Caco-2 (cell line): ENCODE measurements at places on chromosomes 3 and 15.

DNA sequence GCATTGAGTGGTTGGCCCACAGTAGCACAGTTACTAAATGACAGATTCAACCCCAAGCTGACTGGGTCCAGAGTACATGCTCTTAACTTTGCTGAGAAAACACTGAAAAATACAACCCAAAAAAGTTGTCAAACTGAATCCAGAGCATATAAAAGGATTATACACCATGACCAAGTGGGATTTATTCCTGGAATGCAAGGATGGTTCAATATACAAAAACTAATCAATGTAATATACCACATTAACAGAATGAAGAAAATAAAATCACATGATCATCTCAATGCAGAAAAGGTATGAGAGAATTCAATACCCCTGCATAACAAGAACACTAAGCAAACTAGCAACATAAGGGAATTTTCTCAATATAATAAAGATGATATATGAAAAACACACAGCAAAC, 98.5 kb downstream of the STAG1 start:
- no peak for DNase-seq

DNA sequence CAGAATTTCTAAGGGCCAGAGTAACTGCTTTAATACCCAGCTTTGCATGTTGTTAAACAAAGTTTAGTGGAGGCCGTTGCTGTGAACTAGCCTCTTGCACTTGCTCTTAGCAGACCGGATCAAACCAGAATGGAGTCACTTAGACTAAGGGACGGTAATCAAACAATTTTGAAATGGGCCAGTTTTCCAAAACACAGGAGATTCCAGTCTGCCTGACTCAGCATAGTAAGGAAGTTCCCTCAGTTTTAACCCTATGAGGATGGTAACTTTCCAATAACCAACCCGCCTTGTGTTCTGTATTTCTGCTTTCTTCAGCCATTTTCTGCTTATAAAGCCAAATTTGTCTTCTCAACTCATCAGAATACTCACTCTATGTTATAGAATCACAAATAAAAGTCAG, 77.2 kb upstream of the WDR72 start:
- DNase-seq, result no peak

- no peak for DNase-seq
Observed at GRCh38 chr3:107208100-107208499, 169.1 kb upstream of the CCDC54 start.

GRCh38 chr3:111989061-111989678, 9.6 kb upstream of the TAGLN3 start:
- no peak for DNase-seq

GRCh38 chr3:169348276-169348675, 315.2 kb downstream of the MECOM start:
- no peak for DNase-seq

GRCh38 chr3:123783050-123783689, 101.0 kb downstream of the MYLK start:
- no peak for DNase-seq

DNA sequence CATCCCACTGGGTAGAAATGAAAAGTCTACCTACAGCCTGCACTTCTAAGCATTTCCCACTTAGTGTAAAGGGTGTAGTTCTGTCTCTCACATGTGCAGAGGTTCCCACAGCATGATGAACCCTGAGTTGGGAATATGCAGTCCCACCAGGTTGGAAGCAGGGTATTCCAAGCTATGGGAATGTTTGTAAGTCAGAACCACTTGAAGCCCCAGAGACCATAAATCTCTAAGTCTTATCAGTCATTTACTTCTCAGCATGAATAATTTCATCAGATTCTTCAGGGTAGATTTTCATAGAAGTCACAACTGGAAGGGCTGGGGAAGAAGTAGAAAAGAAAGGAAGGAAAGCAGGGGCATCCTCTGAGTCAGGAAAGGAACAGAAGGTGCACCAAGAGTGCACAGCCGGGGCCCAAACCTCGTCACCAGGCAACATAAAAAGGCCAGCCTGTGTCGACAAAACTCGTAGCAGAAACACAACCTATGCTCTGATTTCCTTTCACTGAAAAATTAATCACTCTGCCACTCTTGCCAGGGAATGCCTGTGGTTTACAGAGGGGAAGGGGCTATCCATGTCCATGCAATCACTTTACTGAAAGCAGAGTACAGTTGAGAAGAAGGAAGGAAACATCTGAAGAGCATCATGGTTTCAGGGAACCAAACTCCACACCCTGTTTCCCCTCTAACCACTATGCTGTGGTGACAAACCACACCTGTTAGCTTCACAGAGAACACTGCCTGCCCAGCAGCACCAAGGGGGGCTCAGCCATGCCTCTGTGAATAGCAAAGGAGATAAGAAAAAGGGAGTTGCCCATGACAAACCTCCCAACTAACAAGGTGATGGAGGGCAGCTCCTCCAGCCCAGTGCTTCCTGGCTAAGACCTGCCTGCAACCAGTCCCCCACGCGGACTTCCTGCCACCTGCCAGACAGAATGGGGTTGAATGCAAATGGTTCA, 40.5 kb downstream of the SH3BP5 start:
- no peak for DNase-seq

DNA sequence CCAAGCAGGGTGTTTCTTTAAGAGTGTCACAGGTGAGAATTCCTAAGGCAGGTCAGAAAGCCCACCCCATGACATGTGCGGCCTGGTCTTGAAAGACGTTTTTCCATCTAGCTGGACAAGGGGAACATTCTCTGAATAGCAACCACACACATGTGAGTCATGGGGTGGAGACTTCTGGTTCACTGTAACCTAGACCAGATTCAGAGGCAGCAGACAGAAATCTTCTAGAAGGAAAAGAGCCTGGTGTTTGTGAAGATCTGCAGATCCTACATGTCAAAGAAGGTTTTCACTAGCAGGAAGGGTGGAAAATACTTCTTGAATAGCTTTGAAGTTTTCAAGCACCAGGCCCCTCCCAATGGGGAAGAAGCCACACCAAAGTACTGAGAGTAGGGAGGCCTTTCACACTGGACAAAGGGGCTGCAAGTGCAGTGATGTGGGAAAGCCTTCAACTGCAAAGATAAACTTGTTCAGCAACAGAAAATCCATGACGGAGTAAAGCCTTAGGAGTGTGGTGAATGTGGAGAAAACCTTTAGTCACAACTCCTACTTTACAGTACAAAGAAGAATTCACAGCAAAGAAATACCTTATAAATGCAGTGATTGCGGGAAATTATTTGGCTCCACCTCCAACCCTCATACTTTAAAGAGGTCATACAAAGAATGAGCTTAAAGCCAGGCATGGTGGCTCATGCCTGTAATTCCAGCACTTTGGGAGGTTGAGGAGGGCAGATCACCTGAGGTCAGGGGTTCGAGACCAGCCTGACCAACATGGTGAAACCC, 17.6 kb downstream of the ADAM10 start:
- DNase-seq, result no peak

- no peak for DNase-seq
Observed at GRCh38 chr3:193812078-193812725, 219.2 kb downstream of the OPA1 start.

- peak; percentile 19 for DNase-seq
Observed at GRCh38 chr3:80688814-80689213, 921.0 kb upstream of the ROBO1 start.

- DNase-seq, result no peak
Observed at GRCh38 chr3:122475316-122475715, 39.4 kb downstream of the KPNA1 start.

GRCh38 chr15:85867250-85867649, 72.5 kb upstream of the KLHL25 start:
- no peak for DNase-seq

DNA sequence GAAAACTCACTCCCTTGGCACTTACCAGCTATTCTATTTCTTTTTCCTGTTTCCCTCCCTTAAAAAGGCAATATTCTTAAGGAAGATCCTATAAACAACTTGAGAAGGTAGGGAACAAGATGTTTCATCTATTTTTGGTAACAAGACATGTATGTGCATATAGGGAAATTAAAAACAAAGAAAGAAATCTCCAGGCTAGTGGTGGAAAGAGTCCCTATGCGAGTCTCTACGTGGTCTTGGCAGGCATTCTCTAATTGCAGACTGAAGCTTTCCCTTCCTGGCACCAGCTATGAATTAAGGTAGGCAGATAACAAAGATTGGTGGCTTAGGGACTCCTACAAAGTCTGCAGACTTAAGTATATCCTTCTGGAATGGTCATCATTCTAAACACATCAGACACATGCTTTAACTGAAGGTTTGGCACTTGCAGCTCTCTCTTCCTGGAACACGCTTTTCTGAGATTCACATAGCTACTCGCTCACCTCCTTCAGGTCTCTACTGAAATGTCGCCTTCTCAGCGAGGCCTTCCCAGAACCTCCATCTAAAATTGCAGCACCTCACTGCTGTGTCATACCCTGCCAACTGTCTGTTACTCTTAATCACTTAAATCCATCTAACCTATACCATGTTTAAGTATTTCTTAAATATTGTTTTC, 336.0 kb downstream of the VGLL3 start:
- DNase-seq, result no peak

DNA sequence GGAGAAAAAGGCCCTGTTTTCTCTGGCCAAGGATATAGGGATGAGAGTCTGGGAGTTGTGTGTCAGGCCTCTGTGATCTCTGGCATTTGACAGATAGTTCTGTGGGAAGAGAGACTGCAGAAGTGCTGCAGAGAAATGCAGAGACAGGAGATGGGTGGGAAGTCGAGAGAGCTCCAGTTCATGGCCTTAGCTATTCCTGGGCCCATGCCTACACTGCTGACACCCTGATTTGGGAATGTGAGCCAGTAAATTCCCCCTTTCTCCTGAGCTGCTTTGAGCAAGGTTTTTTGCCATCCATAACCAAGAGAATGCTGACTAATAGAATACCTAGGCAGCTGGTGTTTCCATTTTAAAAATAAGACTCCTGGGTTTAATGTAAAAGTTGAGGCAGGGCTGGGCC, 59.3 kb downstream of the EBLN2 start:
- no peak for DNase-seq

GRCh38 chr3:133673746-133674145, 12.0 kb upstream of the TOPBP1 start:
- no peak for DNase-seq

DNA sequence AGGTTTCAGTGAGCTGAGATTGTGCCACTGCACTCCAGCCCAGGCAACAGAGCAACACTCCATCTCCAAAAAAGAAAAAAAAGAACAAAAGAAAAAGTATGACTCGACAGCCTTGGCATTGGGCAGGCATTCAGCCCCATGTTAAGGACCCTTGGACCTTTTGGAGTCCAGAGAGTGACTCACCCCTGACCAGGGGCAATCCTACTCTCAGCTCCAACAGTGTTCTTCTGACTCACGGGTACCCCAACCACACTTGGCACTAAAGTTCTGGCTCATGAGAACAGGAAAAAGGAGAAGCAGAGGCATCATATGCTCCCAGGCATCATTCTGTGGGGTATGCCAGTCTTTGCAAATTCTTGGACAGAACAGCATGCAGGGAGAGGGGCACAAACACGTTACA, 252.4 kb upstream of the HES1 start:
- DNase-seq, result no peak

GRCh38 chr15:36358094-36358493, 221.3 kb upstream of the CDIN1 start:
- no peak for DNase-seq

DNA sequence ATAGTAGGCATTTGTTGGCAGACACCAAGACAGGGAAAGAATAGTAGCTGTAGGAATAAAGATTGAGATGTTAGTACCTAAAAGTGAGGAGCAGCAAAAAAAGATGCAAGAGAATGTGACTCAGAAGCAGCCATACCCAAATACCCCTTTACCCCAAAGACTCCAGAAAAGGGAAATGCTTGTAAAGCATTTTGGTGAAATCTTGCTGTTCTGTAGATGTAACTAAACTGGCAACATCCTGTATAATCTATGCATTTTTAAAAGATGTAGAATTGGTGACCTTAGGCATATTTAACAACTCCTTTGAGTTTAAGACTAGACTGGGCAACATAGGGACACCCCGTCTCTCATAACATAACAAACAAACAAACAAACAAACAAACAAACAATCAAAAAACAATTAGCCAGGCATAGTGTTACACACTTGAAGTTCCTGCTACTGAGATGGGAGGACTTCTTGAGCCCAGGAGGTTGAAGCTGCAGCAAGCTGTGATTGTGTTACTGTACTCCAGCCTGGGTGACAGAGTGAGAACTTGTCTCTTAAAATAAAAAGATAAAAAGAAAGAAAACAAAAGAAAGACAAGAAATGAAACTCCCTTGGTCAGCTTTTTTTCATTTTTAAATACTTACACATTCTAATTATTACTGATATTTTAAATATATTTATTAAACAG, 361.5 kb upstream of the KCNH8 start:
- no peak for DNase-seq

DNA sequence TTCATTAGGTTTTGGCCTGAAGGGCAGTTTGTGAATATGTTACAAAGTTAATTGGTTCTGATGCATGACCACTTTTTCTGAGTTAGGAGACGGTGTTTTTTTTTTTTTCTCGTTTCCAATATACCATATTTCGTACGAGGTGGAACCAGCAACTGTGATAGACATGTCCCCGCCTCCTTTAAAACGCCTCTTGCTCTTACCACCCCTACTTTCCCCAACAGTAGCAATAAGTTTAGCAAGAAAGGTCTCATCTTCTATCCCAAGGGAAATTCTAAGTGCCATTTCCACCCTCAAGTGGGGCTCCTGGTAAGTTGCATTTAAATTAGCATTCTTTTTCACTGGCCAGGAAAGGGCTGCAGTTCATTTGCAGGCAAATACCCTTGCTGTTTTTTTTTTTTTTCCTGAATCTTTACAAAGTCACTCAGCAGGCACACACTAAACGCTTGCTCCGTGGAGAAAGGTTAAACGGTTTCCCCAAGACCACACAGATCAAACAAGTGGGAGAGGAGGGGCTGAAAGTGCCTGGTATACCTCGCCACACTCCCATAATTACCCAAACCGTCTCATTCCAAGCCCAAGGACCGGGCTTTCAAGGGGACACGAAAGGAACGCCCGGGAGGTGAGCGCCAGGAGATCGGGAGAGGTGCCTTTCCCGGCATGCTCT, 39.5 kb upstream of the MGA start:
- DNase-seq, result peak; percentile 27

GRCh38 chr15:68373028-68373427, 58.9 kb downstream of the ITGA11 start:
- DNase-seq, result no peak

- no peak for DNase-seq
Observed at GRCh38 chr3:179083977-179084376, 12.4 kb upstream of the ZMAT3 start.

- no peak for DNase-seq
Observed at GRCh38 chr15:95929232-95929846, 401.2 kb upstream of the NR2F2 start.
